Right renal pelvis (tissue), 4 donors: ENCODE measurements at places on chromosomes 2 and 18. TPM values are rescaled to one million over a fixed set of nuclear protein-coding genes. Genes with fewer than 3 reads are reported as not detected.

CELF4 gene
- polyA plus RNA-seq = 3.0 TPM

ABCB6 gene
- polyA plus RNA-seq = 36.9 TPM

- DNase-seq = no peak
These were observed 233.3 kb downstream of the AGAP1 start for GRCh38 chr2:235727174-235727573.

- DNase-seq = no peak
These were observed 12.1 kb downstream of the MAP4K3 start for GRCh38 chr2:39424951-39425350.

DNA sequence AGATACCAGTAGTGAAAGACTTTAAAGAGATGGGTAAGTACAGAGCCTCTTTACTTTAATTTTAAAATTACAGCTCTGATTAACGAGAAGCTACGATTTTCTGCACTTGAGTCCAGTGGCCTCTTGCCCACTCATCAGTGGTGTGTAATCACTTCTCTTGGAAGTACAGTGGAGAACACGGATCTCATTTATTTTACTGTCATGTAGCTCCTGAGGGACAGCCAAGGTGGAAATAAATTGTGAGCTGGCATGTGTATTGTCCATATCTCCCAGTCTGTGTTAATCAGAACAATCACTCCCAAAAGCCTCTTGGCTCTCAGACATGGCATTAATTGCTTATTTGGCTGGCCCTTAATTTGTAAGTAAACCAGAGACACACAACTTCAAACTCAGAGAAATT, 69.4 kb downstream of the LOXHD1 start:
- DNase-seq = no peak

- DNase-seq = no peak
These were observed 121.6 kb downstream of the VAPA start for GRCh38 chr18:10035281-10035991.

DNA sequence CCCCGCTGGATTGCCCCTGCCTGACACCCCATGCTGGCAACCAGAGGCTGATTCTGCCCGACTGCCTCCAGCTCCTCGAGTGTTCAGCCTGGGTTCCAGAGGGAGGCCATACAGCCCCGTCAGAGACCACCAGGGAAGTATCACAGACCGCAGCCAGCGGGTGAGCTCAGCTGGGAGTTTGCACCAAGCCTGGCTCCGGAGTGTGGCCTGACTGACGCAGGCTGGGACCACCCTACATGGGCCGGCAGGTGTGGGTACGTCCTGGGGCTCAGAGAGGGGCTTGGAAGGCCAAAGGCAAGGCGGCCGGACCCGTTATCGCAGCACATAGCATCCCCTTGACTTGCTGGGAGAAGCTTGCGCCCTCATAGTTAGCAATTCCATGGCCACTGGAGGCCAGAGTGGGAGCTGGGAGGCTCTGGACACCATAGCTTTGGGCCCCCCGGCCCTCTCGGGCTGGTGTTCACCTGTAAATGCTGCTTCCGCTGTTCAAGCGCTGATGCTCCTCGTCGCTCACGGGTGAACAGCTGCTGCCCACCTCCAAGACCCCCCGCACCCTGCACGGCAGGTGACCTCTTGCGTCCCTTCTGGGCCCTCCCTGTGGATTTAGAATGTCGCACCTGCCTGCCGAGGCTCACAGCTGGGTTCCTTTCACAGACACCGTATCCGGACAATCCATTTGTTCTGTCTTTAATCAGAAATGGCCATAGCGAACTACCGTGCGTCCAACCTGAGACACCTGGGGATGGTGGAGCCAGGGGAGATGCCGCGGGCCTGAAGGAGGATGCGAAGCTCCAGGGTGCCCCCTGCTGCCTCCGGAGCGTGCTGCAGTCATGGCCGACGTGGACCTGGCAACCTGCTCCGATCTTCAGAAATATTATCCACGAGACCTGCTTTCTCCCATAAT, 31.2 kb upstream of the SLC66A3 start:
- DNase-seq = no peak

DNA sequence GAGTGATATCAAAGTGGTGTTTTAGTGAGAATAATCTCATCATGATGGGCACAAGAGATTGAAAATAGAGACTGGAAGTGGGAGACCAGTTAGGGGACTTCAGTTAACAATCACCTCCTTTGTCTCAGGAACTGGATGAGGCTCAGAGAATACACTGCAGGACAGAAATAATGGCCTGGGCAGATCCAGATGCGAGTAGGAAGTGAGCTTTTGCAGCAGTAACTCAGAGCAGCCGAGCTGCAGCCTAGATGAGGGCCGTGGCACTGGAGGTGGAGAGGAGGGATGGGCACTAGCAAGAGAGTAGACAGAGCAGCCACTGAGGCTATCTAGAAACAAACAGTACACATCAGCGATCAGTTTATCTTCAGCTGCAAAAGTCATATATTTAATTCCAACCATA, 48.6 kb downstream of the CYB5A start:
- no peak for DNase-seq

DNA sequence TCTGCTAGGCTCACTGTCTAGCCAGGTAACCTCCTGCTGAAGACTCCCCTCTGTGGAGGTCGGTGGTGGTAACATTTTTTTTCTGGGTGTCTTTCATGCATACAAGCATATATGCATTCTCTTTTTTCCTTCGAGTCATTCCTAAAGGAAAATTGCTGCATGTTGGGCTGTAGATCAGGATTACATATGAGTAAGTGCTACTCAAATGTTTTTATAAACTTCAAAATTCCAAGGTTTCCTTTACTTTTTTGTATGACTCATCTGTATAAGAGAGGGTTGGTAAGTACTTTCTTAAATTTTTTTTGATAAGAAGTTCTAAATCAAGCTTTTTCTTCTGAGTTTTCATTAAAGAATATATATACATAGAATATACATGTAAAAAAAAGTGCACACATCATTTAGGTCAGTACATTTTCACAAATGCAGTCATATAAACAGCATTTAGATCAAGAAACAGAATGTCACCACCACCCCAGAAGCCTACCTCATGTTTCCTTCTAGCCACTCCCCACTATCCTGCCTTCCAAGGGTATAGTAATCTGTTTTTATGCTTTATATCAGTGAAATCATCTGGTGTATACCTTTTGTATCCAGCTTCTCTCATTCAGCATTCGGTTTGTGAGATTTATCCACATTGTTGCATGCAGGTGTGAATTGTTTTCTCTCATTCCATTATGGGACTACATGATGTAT, 128.0 kb upstream of the MAP3K20 start:
- DNase-seq = no peak

DNA sequence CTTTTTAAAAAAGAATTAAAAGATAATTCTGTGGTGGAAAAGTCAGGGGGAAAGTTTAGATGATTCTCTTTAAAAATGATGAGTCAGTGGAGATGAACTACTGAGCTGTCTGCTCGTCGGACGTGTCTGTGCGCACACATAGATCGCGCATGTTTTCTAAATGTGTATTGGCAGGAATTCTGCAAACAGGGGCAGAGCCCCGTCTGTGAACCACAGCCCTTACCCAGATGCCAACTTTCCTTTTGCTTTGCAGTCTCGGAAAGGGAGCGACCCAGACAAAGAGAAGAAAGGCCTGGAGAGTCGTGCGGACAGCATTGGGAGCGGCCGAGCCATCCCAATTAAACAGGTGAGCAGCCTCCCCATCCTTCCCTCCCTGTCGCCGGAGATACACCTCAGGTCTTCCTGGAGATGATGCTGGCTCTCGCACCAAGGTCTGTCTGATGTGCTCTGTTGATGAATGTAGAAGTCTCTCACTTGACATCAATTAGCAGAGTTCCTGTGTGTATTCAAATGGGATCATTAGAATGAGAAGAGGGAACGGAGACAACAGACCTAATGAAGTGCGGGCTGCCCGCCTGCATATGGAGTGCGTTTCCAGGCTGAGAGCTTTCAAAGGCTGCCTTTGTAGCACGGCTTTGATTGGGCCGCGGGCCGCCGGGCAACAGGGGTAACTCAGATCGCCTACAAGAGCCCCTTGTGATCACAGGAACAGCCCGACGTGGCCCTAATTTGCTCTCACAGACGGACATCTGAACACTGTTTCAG, 313.3 kb downstream of the AGAP1 start:
- DNase-seq = no peak

DNA sequence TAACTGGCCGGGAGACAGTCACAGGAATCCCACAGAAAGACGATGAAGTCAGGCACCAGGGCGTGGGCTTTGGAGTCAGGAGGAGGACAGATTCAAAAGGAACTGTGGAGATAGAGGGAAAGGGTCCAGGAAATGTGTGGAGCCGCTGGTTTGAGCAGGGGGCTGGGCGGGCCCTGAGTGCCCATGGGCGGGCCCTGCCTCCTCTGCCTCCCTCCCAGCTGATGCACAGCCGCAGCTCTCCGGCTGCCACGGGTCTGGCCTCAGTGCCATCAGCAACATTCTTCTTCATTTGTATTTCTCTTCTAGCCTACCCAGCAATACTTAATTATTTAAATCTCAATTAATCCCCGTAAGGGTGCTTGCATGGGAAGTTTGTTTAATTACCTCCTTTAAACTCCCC, 432.3 kb downstream of the NBAS start:
- DNase-seq = no peak
